Fibroblast of the aortic adventitia (primary cell): ENCODE measurements at places on chromosomes 12 and 14.
A peak's percentile ranks its signal among the peaks of the same experiment; 100 is the strongest.

DNA sequence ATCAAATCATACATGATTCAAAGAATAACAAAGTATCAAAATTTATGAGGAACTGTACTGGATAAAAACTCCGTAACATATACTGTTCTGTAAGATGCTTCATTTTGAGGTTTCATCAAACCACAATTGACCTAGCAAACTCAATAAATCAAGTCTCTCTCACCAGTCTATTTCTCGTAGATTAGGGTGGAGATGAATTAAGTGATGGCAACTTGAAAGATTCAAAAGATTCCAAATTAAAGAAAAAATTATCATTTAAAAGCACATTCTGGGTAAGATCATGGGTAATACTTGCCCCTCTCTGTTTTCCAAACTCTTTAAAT, 74.4 kb downstream of the PAPLN start:
- DNase-seq = no peak

- no peak for DNase-seq
Measured at GRCh38 chr14:69354383-69355153, 43.5 kb downstream of the ERH start.

DNA sequence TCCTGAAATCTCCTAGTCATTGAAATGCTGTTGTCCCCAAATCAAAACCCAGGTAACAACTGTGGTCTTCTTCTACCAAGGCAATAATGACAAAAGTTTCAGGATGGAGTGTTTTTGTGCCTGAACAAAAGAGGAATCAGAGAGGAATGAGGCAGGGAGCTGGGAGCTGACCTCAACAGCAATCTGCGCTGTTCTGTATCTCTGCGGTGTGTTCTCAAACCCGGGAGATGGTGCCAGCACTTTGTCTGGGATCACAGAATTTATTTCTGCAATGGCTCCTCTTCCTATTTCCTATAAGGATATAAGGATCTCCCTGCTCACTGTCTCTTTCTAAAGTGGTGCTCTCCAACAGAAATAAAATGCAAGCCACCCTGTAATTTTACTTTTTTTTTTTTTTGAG, 449 bp upstream of the GLT8D2 start:
- DNase-seq = peak; percentile 38

- no peak for DNase-seq
Measured at GRCh38 chr14:91118511-91119068, 4.7 kb downstream of the DGLUCY start.

DNA sequence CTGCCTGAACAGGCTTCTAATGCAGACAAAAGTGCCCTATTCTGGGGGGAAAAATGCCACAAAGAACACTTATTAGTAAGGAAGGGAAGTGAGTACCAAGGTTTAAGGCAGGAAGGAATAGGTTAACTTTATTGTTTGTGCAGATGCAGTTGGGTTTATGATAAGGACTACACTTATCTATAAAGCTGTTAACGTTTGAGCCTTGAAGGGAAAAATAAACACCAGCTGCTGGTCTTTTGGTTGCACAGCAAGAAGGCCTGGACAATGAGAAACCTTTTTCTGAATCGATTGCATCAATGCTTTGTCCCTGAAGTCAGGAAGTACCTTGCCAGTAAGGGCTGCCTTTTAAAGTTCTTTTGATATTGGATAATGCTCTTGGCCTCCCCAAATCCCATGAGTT, 407.8 kb downstream of the ATP23 start:
- DNase-seq = peak; percentile 33

- peak; percentile 76 for DNase-seq
Measured at GRCh38 chr12:85405781-85406522, 125.9 kb downstream of the ALX1 start.

- DNase-seq = no peak
Measured at GRCh38 chr14:79229383-79229909, 981.9 kb downstream of the DIO2 start.

- DNase-seq = peak; percentile 49
Measured at GRCh38 chr12:69500631-69501030, 30.4 kb downstream of the FRS2 start.

- DNase-seq = no peak
Measured at GRCh38 chr12:42410340-42410739, 84.4 kb downstream of the PPHLN1 start.

GRCh38 chr14:54348001-54348611, 48.7 kb upstream of the CDKN3 start:
- peak; percentile 66 for DNase-seq

GRCh38 chr12:13203034-13203922, 6.8 kb downstream of the EMP1 start:
- peak; percentile 88 for DNase-seq

DNA sequence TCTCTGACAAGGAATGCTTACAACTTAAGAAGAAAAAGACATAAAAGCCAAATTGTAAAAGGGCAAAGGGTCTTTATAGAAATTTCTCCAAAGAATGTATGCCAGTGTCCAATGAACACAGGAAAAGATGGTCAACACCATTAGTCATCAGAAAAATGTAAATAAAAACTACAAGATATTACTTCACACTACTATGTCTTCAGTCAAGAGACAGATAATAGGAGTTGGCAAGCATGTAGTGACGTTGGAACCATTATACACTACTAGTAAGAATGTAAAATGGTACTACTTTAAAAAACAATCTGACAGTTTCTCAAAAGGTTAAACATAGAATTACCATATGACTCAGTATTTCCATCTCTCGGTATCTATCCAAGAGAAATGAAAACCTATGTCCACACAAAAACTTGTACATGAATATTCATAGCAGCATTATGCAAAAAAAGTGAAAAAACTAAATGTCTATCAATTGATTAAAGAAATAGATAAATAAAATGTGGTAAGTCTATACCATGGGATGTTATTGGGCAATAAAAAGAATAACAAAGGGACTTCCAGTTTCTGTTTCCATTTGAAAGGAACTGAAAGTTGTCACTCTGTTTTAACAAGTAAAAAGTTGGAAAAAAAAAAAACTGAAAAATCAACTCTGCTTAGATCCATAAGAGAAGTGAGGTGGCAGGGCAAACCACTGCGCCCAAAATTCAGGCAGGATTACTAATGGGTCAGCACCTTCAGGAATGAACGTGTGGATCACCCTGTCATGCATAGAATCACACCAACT, 69.8 kb downstream of the ALG10B start:
- no peak for DNase-seq

GRCh38 chr14:55819610-55820304, 239.8 kb downstream of the KTN1 start:
- DNase-seq = no peak

GRCh38 chr14:68147303-68147702, 327.7 kb downstream of the RAD51B start:
- DNase-seq = peak; percentile 68

DNA sequence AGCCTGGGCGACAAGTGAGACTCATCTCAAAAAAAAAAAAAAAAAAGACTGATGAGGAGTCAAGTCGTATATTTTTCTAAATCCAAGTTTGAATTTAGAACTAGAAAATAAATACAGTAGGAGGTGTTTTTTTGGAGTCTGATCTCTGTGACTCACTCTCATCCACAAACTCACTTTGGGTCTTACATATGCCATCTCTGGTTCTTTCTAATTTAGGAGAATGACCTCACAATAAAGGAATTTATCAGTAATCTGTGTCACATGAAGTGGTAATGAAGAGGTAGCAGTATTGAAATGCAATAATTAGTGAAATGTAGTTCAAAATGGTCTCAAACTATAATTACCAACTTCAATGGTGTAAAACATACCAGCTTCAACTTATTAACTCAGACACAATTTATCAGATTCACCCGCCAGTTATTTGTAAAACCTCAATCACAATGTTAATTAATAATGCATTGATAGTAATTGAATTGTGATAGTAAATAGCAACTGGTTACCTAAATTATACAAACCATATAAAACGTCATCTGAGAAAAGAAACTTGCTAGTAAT, 4.4 kb upstream of the CFL2 start:
- DNase-seq = peak; percentile 28

- DNase-seq = peak; percentile 74
Measured at GRCh38 chr12:19757317-19757877, 318.1 kb downstream of the AEBP2 start.

DNA sequence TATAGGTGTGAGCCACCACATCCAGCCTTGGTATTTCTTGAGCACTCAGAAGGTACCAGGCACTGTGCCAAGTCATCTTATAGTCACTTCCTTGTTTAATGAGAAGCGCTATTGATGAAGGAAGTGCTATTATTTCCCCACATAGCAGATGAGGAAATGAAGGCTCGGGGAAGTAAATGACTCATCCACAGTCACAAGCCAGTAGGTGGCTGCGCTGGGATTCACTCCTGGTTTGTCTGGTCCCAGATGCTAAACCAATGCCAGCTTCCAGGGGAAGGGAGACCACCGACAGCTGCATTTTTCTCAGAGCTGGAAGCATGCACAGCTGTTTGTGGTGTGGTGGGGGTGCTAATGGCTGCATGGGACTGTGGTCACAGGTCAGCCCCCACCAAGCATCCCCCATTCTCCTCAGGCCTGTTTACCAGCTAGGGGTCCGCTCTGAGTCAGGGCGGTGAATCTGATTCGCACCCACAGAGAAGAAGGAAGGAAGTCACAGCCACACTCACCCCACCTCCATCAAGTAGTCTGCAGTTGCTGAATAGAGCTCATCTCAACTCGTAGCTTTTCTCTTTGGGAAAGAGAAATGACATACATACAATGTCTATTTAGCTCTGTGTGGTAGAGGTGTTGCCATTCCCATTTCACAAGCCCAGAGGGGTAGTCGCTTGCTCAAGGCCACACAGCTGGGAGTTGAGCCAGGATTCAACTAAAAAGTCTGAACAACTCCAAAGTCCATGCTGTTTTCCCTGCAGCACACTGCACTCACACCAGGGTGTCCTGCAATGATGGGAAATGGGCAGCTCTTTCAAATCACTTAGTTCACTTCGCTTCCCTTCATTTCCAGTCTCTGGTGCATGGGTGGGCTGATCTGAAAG, 6.3 kb upstream of the LTBP2 start:
- peak; percentile 58 for DNase-seq

- peak; percentile 11 for DNase-seq
Measured at GRCh38 chr14:24481622-24482324, 26.3 kb downstream of the CMA1 start.

DNA sequence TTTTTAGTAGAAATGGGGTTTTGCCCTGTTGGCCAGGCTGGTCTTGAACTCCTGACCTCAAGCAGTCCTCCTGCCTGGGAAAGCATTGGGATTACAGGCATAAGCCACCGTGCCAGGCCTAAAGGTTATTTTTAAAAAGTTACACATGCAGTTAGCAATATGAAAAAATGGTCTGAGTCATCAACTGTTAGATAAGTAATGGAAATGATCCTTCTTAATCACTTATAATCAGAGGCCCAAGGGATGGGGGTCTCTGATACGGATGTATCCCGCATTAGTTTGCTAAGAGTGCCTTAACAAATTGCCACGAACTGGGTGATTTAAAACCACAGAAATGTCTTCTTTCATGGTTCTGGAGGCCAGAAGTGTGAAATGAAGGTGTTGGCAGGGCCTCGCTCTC, 54.1 kb upstream of the FERMT2 start:
- DNase-seq = peak; percentile 59

DNA sequence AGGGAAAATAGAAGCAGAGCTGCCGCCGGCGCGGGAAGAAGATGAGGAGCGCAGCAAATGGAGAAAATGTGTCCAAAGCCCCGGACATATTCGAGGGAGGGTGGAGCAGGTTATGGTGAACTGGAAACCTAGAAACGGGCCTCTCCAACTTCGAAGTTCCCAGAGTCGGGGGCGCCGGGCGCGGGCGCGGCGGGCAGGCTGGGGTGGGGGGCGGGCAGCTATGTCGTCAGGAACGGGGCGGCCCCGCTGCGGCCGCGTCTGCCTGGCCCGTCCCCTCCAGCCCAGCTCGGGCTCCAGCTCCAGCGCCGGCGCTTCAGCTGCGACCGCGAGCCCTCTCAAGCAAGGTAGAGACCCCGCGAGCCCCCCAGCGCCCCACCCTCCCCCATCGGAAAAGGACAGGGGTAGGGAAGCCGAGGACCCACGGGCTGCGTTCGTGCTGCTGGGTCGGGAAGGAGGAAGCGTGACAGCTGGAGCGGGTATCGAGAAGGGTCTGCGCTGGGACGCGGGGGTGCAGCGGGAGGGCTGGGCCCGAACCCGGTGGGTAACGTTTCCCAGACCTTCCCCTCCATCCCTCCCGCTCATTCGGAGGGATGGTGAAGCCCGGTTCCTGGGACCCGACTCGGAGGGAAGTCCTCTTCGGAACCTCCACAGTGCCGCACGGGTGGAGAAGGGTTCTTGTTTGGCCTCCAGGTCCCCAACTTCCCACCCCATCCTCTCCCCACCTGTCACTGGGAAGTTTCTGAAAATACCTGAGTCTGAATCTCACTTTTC, 1.0 kb downstream of the DGKA start:
- peak; percentile 32 for DNase-seq

DNA sequence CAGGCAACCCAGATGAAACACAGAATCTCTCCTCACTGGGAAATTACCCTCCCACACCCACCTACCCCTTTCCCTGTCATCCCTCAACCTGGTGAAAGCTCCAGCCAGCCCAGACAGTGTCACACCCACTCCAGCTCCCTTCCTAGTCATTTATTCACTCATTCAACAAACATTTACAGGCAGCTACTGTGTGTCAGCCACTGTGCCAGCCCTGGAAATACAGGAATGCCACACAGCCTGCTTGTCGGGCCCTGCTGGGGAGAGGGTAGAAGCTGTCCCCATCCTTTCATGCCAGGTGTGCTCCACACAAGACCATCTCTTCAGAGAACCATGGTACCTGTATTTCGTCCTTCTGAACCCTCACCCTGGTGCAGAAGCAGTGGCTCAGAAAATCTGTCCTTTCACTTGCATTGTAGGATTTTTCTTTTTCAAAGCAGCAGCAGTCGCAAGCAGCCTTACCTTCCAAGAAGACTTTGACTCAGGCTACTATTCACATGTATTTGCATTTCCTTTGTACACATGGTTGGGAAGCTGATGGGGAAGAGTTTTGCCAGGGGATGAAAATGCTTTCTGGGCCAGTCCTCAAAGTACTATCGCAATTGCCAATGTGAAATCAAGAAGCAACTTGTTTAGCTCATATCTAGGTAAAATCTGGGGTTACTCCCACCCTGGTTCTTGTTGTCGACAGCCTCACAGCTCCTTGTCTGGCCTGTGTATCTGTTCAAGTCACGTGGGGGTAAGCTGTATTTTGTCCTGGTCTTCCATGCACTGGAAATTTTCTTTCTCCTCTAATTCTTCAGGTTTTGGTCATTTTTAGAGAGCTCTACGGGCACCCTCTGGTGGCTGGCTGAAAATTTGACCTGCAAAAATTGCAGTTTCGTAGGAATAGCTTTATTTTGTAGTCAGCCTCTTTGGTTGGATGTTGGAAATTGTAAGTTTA, 147.4 kb upstream of the EGLN3 start:
- peak; percentile 70 for DNase-seq

DNA sequence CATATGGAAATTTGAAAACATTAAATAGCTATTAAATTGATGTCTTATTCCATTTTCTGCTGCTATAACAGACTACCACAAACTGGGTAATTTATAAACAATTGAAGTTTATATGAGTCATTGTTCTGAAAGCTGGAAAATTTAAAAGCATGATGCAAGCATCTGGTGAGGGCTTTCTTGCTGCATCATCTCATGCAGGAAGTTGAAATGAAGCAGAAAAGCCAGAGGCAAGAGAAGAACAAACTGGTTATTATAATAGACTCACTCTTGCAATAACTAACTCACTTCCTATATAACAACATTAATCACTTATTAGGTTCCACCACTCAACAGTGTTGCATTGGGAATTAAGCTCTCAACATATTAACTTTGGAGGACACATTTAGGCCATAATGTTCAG, 1277.4 kb downstream of the LRFN5 start:
- DNase-seq = peak; percentile 90

GRCh38 chr12:95185854-95186253, 31.4 kb downstream of the FGD6 start:
- no peak for DNase-seq

GRCh38 chr14:80637756-80638619, 303.6 kb downstream of the CEP128 start:
- no peak for DNase-seq

- no peak for DNase-seq
Measured at GRCh38 chr12:125954362-125954761, 889.1 kb downstream of the AACS start.
